ENCODE measurements at places on chromosomes 7 and 10.
A peak's percentile ranks its signal among the peaks of the same experiment; 100 is the strongest.

DNA sequence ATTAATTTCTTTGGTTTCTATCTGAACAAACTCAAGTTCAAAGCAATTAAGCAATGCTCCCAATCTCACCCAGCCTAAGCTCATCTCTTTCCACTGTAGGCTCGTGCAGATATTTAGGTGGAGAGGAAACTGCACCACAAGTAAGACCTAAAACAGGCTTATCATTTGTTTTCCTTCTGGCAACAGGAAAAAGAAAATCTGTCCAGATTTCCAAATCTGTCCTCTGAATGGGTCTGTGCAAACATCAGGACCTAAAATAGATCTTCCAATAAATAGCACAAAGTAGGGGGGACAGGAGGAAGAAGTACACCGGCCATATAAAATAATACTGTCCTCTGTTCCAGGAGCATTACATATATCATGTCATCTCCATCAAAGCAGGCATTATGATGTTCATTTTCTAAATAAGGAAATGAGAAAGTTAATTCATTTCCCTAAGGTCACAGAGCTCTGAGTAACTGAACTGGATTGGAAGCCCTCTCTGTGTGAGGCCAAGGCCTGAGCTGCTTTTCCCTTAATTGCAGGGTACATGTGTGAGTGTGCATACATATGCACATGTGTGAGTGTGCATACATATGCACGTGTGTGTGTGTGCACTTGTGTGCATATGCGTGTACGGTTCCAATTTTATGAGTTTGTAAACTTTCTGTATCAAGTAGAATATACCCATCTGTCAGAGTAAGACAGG is 92.8 kb upstream of the PARD3 start:
- no peak for DNase-seq

DNA sequence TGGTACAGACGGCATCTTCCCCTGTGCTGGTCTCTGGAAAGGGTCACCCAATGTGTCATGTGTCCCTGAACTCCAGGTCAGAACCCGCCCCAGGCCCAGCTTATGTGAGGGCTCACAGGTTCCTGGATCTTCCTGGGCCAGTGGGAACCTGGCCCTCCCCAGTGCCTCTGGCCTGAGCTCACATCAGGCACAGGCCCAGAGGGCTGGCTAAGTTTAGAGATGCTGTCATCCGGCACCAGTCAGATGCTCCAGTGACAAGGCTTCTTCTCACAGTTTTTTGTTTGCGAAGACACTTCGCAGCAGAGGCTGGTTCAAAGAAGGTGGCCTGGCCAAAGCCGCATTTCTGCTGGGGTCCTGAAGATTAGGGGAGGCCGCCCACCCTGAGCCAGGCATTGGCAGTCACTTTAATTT is 11.8 kb downstream of the CAMK2B start:
- DNase-seq, result no peak

DNA sequence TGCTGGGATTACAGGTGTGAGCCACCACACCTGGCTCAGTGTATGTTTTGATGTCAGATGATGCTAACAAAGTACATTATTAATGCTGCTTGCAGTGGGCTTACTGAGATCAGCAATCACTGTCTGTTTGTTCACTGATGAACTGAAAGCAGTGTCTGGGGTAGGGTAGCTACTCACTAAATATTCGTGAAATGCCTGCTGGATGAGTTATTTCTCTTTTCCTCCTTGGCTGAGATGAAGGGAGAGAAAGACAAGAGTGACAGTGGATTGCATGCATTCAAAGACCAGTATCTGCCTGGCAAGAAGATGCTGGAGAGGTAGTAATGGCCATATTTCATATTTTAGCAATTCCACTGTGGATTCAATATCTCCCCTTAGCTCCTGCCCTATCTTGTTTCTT is 32.3 kb downstream of the FAM107B start:
- DNase-seq, result no peak

- DNase-seq, result no peak
Measured at GRCh38 chr7:45021604-45022296, 21.7 kb downstream of the CCM2 start.

GRCh38 chr10:29794776-29795611 is 160.2 kb upstream of the SVIL start:
- peak; percentile 28 for DNase-seq

GRCh38 chr7:22686620-22687019 is 40.4 kb upstream of the IL6 start:
- no peak for DNase-seq

DNA sequence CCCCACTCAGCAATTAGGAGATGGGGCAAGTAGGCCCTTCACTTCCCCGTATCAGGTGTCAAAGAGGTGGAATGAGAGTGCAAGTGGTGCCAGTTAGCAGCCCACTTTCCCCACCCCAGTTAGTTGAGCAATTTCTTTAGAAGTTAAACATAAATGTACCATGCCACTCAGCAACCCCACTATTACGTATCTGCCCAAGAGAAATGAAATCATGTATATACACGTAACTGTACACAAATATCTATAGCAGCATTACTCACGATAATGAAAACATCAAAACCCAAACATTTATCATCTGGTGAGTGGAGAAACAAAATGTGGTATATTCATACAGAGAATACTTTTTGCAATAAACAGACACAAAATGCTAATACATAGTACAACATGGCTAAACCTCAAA is 50.4 kb downstream of the IMMP2L start:
- no peak for DNase-seq

DNA sequence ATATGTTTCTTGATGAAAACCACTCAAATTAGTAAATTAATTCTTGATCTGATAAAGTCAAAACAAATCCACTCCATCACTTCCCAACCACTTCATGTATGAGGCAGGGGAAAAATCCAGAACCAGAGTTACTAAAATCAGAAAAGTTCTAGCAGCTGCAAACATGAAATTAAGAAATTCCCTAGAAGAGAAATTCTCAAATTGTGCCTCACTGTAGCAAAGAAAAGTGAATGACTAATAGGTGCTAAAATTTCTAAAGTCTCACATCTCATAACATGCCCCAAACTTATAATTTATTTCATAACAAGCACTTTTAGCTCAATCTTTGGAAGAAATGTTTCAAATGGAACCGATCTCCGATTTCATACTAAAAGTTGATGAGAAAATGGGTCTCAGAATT is 345.0 kb upstream of the AOAH start:
- no peak for DNase-seq

- DNase-seq, result no peak
Measured at GRCh38 chr7:105580022-105580740, 1.1 kb downstream of the EFCAB10 start.

- DNase-seq, result no peak
Measured at GRCh38 chr10:3150366-3150765, 22.2 kb downstream of the PITRM1 start.

Measured in GM04503 (cell line).